ENCODE measurements at places on chromosomes 7 and 10.

DNA sequence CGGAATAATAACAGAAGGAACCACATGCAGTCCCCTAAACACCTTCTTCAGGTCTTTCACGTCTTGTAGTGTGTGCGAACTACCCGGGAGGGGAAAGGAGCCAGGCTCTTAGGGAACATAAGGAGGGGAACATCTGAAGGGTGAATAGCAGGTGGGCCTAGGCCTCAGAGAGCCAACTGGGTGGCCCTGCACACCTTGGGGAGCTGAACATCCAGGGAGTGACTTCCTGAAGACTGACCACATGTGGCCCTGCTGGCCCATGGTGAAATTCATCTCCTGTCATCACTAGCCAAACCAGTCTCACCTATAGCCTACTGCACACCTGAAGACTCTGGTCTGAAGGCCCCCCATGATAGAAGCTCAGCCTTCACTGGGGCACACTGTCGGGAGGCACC is 5.6 kb downstream of the CALML3 start:
- DNase-seq: no peak

- no peak for DNase-seq
These were observed 9.2 kb upstream of the NT5C2 start for GRCh38 chr10:103202319-103202718.

DNA sequence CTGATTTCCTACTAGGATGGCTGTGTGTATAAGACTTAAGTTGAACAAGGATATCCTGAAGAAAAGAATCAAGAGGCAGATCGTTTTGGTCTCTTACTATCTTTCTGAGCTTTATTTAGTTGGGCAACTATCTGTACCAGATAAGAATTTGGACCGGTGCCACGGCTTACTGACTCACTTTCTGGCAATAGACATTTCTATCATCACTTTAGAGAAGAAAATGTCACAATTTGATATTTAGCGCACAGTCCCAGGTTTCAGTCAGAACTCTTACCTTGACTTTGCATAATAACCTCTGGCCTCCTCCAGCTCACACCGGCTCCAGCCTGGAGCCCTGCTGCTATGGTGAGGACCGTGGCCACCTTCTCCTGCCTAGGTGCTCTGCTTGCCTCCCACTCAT is 218.2 kb upstream of the MDFIC start:
- no peak for DNase-seq

DNA sequence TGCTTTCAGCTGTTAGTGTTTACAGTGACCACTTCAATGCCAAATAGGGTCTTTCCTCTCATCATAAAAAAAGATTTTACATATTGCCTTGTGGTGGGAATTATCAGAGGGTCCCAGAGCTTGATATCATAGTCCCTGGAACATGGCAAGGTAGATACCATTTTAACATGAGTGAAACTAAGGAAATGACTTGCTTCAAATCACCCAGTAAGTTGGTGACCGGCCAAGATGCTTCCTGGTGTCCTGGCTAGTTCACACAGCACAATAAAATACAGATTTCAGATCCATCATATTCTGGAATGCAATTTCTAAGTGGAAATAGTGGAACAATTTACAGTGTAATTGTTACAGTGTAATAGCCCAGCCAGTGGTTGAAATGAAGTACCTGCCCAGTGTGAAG is 36.6 kb downstream of the CNNM1 start:
- DNase-seq: no peak

DNA sequence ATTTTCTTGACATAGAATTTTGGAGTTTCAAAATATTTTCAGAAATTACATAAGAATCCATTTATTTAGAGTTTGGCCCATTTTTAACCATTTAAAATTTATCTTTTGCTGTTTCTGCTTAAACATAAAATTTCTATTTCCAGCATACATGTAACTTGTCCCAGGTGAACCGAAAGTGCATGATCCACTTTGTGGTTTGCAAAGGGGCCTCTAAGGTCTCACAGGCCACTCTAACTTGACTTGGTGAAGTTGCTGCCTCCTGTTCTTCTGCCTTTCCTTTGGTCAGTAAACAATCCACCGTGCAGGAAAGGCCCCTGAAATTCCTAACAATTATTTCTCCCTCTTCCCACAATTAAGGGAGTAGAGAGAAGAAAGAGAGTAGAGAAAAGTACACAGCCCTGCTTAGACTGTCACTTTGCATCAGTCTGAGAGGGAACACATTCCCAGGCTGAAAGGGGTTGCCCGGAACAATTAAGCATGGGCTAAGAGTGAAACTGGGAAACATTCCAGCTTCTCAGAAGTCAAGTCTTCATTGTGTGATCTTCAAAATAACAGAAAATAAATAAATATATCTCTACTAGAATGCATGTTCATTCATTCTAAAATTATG is 79.5 kb upstream of the SEMA3A start:
- no peak for DNase-seq

GRCh38 chr10:79186486-79187120 is 117.8 kb downstream of the ZMIZ1 start:
- no peak for DNase-seq

- DNase-seq: no peak
These were observed 94.3 kb downstream of the AUTS2 start for GRCh38 chr7:69692611-69693010.

- no peak for DNase-seq
These were observed 343.0 kb downstream of the GLRX3 start for GRCh38 chr10:130479146-130479545.

DNA sequence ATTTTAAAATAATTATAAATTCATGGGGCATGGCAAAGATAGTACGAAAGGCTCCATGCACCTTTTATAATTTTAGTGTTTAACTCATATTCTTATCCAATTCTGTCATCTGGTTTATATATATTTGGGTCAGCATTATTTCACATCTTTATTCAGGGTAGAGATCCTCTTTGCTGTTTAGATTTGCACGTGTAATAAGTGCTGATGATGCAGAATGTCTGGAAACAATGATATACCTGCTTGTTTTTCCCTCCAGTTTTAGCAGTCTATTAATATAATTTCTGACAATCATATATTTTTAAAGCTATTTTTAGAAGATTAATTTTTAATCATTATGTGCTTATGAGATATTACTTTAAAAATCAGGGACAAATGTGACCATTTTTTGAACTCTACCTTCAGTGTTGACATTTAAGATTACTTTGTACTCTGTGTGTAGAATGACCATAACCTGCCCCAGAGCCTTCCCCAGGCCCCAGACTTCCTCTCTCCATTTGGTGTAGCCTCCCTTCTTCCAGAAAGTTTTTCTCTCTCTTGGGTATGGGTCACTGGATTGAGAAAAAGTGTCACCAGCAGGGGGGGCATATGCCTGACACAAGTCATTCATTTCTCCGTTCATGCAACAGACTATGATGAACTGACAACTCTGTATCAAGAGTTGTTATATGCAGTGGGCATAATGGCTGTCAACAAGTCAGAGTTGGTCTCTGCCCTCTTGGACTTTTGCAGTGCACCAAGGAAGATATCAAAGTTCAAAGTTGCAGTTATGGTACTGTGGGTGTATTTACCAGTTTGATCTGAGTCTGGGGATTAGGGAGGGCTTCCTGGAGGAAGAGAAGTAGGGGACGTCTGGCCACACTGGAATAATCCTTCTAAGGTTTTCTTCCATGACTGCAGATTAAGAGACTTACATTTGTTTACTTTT is 192.6 kb upstream of the CCDC6 start:
- no peak for DNase-seq

- DNase-seq: no peak
These were observed 391.9 kb upstream of the LRGUK start for GRCh38 chr7:133735222-133735621.

Measured in stimulated activated CD4-positive, alpha-beta T cell treated with anti-CD3 and anti-CD28 coated beads, Interleukin-15, amount 100 ng/mL, for 1 hour (primary cell).